Chondrocyte (in vitro differentiated cells): ENCODE measurements at places on chromosomes 5 and 9. TPM values are rescaled to one million over a fixed set of nuclear protein-coding genes. Genes with fewer than 3 reads are reported as not detected.

DNA sequence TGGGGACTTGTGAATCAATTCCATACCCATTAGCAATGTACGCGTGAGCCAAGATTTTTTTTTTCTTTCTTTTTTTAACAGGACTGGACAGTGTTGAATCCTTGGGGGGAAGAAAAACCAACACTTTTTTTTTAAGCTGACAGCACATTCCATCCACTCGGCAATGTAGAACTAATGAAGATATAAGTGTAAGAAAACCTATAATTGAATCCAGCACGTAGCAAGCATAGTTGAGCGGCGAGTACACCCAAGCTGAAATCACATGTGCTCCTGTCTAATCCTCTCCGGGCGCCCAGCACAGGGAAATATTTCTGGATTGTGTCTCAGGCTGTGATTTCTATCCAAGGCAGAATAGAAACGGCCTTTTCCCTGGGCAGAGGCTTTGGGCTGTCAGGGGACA, 118.2 kb downstream of the BOD1 start:
- DNase-seq, result no peak

DNA sequence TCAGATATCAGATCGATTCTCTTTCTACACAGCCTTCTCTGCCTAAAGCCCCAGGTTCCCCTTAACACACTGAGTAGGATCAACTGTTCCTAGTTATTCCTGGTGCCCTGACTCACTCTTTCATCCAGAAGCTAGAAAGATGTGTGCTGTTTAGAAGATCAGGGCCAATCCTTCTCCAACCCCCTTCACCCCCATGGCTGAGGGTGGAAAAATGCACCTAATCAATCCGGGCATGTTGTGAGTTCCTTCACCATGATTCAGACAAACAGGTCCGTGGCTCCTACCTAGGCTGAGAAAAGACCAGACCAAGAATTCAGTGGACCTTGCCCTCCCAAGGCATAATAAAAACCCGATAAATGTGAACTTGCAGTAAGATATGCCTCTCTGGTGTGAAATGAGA, 85.4 kb upstream of the EQTN start:
- DNase-seq, result no peak

DNA sequence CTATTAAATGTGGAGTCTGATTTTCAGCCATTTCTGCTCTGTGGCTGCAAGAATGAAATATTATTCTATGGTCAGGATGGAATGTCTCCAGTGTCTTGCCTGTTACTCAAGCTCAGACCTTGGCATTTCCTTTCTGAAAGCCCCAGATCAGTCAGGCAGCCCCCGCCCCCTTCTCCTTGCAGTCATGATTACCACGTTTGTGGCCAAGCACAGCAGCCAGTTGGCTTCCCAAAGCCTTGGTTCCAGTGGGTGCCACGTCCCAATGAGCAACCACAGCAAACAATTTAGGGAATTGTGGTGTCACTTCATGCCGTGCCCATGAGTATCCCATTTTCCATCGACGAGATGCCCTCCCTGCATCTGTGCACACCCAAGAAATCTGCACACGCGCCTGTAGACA, 9.7 kb upstream of the OBP2A start:
- no peak for DNase-seq

- peak; percentile 92 for DNase-seq
Observed at GRCh38 chr9:127611899-127612790, at the start of gene STXBP1. Gene STXBP1, plus strand, starts transcription at chr9:127612277. Its CDS starts 127 bp downstream, at chr9:127612404.

The PCDHGC5 gene
- total RNA-seq, result 1.7 to 3.6 TPM (median 2.0 TPM) in 3 replicates

- DNase-seq, result no peak
Observed at GRCh38 chr5:2574155-2574554, 177.3 kb downstream of the IRX2 start.

DNA sequence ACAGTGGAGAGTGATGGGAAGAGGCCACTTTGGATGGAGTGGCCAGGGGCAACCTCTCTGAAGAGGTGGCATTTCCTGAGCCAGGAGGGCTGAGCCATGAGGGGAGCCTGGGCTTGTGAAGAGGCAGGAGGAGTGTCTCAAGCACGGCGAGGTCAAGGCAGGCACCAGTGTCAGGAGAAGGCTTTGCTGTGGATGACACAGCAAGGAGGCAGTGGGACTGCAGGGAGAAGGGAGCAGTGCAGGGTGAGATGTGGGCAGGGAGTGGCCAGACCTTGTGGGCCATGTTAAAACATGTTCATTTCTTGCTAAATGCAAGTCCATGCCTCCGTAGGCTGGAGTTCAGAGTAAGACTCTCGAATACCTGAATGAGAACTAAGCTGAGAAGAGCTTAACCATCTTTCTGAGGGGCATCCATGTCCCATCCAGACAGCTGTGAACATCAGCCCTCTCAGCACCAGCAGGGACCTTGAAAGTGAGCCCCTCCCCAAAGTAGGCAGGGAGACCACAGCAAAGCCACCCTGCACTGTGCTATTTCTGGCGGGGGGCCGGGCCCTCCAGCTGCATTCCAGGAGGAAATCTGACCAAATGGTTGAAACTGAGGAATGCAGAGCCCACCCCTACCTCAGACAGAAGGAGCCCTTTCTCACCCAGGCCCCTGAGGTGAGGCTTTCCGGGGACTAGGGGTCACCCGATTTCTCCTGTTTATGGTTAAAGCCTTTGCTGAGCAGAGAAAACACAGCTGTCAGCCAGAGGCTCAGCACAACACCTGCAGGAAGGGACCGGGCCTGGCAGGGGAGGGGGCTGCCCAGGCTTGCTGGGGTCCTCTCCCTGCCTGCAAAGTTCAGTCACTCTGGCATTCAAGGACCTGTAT, 16.1 kb upstream of the ARSI start:
- DNase-seq, result peak; percentile 60

GRCh38 chr5:34957321-34957720, 28.0 kb downstream of the DNAJC21 start:
- no peak for DNase-seq

- DNase-seq, result no peak
Observed at GRCh38 chr9:126440940-126441339, 114.3 kb downstream of the MVB12B start.

GRCh38 chr5:142745268-142745667, 24.9 kb upstream of the ARHGAP26 start:
- DNase-seq, result no peak

DNA sequence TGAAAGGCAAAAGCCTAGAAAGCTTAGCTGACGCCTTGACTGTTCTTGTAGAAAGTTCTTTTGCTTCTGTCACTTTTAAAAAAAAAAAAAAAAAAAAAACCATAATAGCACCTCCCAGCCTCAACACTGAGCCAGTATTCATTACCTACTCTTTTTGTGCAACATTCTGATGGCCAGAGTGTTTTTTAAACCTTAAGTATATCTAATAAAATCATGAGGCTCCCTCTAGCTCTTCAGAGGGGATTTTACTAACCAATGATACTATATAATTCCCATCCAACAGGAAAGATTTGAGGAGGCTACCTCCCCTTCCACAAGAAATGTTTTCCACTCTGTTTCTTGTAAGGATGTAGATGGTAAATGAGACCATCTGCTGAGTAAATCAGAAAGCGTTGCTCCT, 3.9 kb downstream of the BNC2 start:
- no peak for DNase-seq

GRCh38 chr5:39390945-39391344, 26.6 kb upstream of the C9 start:
- DNase-seq, result no peak

The PDCD1LG2 gene
- total RNA-seq, result 0.73 to 1.3 TPM (median 1.1 TPM) in 3 replicates

The RNF208 gene
- 3.3 to 4.4 TPM (median 3.6 TPM) in 3 replicates for total RNA-seq

GRCh38 chr5:146816775-146817387, 61.7 kb downstream of the PPP2R2B start:
- DNase-seq, result no peak

DNA sequence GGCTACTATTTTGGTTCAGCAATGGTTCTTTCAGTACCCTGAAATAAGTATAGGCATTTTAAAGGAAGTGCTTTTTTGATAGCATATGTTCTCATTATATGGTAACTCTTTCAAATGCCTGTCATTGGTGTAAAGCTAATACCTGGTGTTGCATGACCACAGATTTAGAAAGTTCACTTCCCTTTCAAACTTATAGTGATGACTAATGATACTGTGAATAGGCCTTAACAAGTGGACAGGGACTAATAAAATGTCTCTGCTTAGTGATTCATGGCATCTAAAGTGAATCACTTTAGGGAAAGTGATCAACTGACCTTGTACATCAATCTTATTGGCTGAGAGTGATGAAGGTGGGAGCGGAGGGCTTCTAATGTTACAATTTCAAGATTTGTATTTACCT, 21.6 kb downstream of the MRPL22 start:
- no peak for DNase-seq

DNA sequence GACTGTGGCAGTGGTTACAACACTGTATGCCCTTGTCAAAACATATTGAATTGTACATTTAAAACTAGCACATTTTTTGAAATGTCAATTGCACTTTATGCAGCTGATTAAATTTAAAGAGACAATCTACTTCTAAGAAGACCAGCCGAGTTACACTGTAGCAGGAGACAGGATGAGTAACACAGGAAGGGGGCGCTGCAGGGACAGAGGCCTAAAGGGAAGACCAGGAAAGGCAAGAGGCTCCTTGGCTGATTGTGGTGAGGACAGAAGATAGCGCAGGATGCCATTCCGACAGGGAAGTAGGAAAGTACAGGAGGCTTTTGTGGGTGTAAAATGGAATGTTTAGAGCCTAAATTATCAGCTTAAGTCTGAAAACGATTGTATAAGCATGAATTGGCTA, 28.2 kb upstream of the PPP2R2B start:
- DNase-seq, result no peak

- DNase-seq, result no peak
Observed at GRCh38 chr9:450057-450456, 235.4 kb downstream of the DOCK8 start.

The SHOC1 gene
- not detected in 3 replicates for total RNA-seq

DNA sequence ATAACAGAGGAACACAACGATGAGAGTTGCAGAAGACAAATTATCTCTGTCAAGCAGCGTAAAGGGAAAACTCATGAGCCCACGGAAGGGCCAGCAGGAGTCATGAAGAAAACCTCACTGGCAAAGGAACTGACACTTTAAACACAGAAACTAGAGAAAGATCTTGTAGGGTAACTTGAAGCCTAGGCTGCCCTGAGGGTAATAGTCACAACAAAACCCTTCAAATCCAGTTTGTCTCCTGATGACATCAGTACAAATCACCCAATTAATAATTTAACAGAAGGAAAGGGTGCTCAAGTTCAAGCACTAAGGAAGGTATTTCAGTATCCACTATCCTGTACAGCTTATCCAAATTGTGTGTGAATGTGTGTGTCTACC, 549.1 kb downstream of the MTRR start:
- DNase-seq, result no peak

The PCDHB1 gene
- total RNA-seq, result 0.05 TPM in 1 of 3 replicates, not detected in the others

DNA sequence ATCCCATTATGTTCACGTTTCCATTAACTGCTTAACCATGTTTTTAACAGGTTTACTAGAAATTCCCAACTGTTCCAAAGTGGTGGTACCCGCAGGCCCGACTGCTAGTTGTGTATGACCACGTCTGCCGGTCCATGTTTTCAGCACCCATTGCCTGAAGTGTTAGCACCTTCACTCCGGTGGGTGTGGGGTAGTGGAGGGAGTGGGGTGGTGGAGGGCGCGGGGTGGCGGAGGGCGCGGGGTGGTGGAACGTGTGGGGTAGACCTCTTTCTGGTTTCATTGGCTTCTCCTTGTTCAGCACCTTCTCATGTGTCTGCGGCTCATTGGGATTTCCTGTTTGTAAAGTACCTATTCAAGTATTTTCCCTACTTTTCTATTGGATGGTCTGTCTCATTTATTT, 37.7 kb downstream of the TPPP start:
- peak; percentile 30 for DNase-seq

DNA sequence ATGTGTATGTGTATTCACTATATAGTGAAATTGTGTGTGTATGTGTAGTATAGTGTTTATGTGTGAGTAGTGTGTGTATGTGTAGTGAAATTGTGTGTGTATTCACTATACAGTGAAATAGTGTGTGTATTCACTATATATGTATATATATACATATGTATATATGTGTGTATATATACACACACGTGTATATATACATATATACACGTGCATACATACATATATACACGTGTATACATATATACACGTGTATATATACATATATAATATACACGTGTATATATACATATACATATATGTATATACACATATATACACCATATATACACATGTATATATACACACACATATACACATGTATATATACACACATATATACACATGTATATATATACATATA, 403.6 kb upstream of the TUSC1 start:
- DNase-seq, result no peak

GRCh38 chr5:177371120-177372033, 12.9 kb upstream of the SLC34A1 start:
- no peak for DNase-seq

GRCh38 chr5:42626462-42626861, 130.2 kb upstream of the CCDC152 start:
- DNase-seq, result no peak

The SKP2 gene
- total RNA-seq, result 34.8 to 41.1 TPM (median 36.1 TPM) in 3 replicates

GRCh38 chr9:126097679-126098078, 228.9 kb upstream of the MVB12B start:
- no peak for DNase-seq

GRCh38 chr9:16092142-16093091, 539.6 kb downstream of the CCDC171 start:
- no peak for DNase-seq

GRCh38 chr5:134463176-134463720, 51.6 kb upstream of the CDKN2AIPNL start:
- DNase-seq, result peak; percentile 49

GRCh38 chr9:82271106-82271561, 282.6 kb downstream of the SPATA31D1 start:
- no peak for DNase-seq

DNA sequence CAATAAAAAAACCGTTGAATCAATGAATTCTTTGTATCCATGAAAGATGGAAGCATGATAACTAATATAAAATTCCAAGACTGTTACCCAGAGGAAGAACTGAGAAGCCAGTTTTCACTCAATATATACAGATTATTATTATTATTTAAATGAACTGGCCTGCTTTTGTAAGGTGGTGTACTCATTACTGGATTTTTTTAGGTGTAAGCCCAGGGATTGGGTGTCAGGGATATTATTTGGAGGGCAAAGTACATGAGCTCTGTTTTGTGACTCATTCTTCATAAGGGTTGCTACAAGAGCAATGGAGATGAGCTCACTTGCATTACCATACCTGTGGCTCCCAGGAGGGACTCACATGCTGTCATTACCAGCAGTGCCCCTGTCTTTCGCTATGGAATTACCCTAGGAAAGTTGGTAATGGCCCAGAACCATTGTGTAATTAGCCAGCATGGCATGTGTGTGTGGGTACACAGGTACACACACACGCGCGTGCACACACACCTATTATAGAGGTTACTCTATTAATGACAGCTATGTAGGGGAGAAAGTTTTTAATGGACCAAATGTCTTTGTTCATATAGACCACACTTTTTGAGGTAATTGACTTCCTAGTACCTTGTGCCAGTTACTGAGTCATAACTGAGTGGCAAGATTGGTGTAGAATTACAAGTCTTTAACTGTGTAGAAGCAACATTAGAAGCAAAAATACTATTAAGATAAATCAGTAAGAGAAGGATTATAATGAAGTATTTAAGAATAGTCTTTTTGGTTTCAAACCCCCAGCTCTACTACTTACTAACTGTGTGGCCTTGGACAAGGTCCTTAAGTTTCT, 143.4 kb downstream of the GDNF start:
- no peak for DNase-seq
